ENCODE measurements at places on chromosomes 7 and 10.

DNA sequence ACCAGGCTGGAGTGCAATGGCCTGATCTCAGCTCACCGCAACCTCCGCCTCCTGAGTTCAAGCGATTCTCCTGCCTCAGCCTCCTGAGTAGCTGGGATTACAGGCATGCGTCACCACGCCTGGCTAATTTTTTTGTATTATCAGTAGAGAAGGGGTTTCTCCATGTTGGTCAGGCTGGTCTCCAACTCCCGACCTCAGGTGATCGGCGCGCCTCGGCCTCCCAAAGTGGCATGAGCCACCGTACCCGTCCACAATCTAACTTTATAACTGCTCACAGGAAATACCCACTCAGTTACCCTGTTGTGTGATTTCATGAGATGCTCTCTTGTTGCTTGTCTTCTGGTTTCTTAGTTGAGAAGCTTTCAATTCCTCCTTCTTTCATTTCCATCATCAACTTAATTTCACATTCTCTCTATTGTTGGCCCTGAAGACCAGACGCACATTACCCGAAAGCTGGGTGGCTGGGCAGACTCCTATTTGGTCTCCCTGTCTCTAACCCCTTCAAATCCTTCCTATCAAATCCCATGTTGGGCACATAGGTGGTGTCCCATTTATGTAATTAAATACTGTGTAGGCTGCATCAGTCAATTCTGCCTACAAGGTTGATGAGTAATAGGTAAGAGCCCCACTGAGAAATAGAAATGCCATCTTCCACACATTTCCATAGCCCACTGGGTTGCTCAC, 1.1 kb upstream of the GSTO2 start:
- no peak for DNase-seq

DNA sequence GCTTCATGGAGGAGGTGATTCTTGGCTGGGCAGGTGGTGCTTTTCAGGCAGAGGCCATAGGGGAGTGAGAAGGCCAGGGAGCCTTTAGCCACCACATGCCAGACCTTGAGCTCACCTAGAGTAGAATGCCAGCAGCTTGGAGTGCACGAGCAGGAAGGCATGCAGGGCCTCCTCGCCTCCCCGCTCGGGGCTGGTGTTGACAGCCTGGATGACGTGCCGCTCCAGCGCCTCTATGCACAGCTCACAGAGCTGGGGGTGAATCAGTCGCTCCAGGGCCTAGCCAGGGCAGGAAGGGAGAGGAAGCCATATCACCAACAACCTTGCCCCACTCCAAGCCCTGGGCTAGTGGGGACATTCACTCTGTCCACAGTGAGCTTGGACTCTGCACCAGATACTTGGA, 15.7 kb downstream of the HPS1 start:
- DNase-seq = no peak

DNA sequence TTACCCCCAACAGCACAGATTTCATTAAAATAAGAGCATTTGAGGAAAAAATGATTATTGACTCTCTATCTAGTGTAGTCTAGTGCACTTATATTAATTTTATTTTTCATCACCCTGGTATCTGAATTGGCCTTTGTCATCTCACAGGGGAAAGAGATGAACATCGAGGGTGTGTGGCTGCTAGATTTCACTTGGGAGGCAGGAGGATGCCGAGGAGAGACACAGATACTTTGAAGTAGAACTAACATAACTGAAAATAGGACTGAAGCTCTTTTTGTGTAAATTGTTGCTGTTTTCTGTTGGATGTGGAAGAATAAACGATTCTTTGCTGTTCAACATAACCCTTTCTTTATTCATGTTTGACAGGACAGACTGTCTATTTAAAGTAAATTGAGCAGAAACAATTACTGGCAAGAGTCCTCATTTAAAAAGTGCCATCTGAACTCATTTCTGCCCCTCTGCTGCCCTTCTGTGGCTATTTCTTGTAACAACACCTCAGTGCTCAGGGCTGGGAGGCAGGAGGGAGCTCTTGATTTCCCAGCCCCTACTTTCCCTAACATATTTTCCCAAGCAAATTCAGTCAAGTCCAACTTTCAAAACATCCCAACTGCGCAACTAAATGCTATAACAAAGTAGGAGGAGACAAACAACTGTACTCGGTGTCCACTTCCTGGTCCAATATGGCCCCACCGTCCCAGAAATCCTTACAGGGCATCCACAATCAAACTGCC, 15.6 kb downstream of the LYZL1 start:
- DNase-seq = peak; percentile 79

DNA sequence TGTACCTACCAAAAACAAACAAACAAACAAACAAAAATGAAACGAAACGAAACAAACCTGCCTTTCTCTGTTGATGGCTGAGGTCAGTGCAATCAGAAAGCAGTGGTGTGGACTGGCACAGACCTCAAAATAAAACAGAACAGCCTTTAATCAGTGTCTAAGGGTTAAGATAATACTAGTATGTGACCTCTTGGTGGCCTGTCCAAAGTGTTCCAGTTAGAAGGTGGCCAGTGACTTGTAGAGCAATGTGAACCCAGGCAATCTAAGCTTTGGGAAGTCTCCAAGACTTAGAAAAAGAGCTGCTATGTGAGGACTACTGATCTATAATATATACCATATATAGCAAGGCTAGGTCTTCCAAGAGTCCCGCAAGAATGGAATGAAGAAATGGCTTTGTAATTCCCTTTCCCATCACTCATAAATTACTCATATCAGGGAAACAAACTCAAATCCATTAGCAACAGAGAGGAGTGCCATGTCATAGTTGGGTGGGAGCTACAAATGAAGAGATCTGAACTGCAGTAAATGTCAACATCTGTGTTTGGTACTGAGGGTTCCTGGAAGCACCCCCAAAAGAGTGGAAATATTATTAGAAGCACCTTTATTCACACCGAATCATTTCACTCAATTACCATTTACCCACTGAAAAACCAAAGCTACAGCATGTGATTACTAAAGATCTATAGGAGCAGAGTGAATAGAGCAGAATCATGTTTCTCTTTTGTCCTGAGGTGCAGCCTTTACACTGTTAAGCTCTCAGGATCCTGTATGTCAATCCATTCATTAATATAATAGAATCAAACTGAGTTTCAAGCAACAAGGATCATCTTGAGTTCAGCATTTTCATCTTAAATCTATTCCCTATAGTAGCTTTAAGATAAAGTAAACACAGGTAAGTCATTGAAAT, 28.0 kb downstream of the ABLIM1 start:
- no peak for DNase-seq

DNA sequence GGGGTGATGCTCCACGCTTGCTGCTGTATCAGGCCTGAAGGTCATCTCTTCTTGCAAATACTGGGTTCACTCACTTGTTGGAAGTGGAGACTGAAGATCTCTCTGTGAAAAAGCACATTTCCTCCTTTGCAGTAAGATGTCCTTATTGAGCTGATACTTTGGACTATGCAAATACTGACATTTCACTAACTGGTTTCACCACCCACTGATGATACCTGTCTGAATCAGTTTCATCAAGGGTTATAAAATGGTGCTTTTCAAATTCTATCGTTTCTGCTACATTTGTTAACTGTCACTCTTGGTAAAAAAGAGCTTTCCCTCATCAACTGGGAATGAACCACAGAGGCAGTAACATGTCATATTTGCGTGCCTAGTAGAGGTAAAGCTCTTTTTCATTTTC, 35.5 kb downstream of the RAB19 start:
- no peak for DNase-seq

DNA sequence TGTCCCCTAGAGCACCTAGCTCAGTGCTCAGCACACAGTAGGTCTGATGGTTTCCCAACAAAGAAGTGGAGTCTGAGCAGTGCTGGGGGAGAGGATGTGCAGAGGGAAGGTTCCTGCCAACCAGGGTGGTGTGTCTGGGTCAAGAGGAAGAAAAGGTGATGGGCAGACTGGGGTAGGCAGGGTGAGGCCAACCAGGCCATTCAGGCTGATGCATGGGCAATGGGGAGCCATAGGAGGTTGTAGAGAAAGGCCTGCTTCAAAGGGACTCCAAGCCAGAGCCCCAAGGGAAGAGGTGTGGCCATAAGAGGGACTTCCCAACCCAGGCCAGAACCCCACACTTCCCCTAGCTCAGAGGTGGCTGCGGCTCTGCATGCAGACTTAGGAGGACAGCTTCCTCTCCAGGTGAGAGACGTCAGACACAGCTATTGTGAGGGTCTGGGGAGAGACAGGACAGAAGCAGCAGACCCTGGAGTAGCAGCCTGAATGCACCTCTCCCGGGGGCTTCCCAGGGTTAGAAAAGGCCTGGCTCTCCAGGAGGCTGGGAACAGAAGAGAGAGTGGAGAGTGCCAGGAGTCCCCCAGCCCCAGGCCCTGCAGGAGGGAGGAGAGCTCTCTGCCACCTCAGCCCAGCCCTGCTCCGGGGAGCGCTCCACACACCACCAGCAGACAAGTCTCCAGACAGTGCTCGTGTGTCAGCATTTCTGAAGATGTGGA, 87.4 kb upstream of the ZMIZ1 start:
- DNase-seq = no peak

- DNase-seq = no peak
These were observed 74.6 kb upstream of the LYZL2 start for GRCh38 chr10:30704026-30704600.

DNA sequence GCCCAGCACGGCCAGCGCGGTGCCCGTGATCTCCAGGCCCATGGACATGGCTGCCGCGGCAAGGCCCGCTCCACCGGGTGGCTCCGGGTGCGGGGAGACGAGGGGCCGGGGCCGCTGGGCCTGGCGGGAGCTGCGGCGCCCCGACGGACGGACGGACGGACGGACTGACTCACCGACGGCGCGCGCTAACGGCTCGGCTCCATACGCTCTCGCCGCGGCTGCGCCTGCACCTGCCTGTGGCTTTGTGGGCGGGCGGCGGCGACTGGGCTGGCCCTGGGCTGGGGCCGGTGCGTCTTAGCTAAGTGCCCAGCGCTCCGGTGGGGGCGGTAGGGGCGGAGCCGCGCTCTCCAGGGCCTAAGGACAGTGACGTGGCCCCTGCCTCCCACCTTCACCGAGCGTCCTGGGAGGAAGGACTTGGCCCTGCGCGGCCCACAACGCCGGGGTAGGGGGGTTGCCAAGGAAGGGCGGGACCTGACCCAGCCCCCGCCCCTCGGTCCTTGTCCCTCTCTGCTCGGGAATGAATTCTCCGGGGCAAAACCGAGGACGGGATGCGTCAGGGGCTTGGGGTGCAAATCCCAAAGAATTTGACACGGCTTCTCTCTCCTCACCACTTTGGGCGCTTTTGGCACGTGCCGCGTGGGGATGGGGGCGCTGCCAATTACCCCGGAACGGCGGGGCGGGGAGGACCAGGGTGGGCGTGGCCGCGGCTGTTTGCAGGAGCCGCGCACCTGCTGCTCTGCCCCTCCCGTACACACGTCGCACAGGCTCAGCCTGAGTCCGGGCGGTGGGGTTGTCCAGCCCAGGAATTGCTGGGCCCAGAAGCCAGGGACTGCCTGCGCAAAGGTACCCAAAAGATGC, at the start of gene CLDN3:
CLDN3 (minus strand) TSS at position 269 of the 858 bp plus-strand sequence; CDS start at position 48, 221 bp downstream.
- DNase-seq = peak; percentile 73

DNA sequence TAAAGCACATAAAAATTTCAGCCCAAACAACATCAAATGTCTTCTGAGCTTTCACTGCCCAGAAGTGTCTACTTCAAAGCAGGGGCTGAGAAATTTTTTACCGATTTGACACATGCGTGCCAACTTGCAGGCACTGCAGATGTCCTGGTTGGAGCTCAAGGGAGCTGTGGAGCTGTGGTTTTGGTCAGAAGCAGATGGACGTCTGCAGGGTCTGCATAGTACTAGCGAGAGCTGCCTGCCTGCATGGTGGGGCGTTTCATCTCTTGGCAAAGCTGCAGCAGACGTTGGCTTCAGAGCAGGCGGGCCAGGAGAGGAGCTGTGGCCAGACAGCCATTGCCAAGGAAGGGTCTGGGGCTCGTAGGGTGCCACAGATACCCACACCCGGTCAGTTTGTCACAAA, 296.7 kb downstream of the GLRX3 start:
- no peak for DNase-seq

- DNase-seq = no peak
These were observed 82.7 kb upstream of the KLF6 start for GRCh38 chr10:3867454-3868270.

GRCh38 chr7:2959103-2959680, 84.5 kb downstream of the CARD11 start:
- DNase-seq = no peak

- no peak for DNase-seq
These were observed 154.2 kb downstream of the TSPAN12 start for GRCh38 chr7:120703585-120704240.

- no peak for DNase-seq
These were observed 1.6 kb upstream of the CADPS2 start for GRCh38 chr7:122887848-122888247.

DNA sequence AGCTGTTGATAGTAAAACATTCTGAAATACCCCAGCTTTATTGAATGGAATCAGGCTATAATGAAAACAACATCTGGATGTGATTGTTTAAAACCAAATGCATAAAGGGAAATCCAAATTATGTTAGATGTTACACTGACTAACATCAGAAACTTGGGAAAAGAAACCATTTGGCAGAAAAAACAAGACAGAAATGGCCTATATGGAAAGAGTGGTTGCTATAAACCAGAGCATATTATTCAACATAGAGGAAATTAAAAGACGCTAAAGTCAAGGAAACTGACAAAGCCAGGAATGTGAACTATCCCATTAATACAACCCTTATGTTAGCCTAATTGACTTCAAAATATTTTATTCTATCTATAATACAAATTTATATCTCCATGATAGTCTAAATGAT, 53.0 kb upstream of the CABCOCO1 start:
- no peak for DNase-seq

- no peak for DNase-seq
These were observed 246.2 kb downstream of the ETV1 start for GRCh38 chr7:13743226-13743625.

DNA sequence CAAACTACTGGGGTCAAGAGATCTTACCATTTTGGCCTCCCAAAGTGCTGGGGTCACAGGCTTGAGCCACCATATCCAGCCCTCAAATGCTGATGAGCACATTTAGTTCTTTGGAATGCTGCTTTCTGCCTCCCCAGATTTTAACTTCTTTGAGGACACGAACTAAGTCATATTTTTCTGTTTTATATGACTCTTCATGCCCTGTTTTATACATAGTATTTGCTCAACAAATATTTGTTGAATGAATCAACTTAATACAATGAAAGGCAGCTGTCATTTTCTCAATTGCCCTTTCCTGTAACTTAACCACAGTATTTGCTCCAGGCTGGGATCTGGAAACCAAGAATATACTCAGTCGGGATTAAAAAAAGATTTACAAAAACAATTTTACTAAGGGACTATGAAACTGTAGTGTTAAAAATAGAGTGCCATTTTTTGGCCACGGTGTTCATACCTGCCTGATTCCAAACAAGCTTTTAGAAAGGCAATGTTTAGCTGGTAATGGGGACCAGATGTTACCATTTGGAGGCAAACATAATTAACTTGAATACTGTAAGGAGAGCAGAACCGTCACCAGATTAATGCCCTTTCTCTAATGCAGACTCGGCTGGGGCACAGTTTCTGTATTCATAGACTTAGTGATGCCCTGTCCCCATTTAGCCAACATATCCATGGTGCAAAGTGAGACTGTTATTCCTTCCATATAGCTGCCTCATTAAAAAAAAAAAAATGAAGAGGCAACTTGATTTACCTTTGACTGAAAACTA, 117.6 kb downstream of the NRP1 start:
- no peak for DNase-seq

Measured in neuronal stem cell (in vitro differentiated cells).